Forelimb muscle (tissue), 1 donor: ENCODE measurements at places on chromosomes 6 and 20.

DNA sequence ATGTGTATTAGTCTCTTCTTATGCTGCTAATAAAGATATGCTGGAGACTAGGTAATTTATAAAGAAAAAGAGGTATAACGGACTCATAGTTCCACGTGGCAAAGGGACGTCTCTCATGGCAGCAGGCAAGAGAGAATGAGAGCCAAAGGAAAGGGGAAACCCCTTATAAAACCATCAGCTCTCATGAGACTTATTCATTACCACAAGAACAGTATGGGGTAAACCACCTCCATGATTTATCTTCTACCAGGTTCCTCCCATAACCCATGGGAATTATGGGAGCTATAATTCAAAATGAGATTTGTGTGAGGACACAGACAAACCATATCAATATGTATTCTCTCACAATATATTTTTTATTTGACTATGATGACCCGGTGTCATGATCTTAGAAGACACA is 109.1 kb downstream of the UTRN start:
- no peak for DNase-seq

DNA sequence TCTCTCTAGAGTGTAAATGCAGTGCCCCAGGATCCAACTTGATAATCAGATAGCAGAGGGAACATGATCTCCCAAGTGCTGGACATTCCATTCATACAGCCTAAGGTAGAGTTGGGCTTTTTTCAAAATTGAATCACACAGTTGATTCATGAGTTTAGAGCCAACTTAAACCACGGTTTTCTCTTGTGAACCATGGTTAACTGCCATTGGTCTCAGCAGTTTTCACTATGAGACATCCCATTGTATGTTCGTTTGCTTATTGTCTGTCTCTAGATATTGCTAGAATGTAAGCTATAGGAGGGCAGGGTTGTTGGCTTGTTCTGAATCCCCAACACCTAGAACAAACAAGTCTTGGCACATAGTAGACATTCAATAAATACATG is 37.2 kb upstream of the TAF8 start:
- DNase-seq = no peak

GRCh38 chr6:107400616-107401147 is 58.7 kb downstream of the PDSS2 start:
- DNase-seq = no peak

GRCh38 chr20:62088258-62089127 is 22.8 kb upstream of the TAF4 start:
- no peak for DNase-seq

- DNase-seq = no peak
Observed at GRCh38 chr6:157261606-157262005, 61.7 kb downstream of the TMEM242 start.

- DNase-seq = no peak
Observed at GRCh38 chr6:16648003-16648402, 113.3 kb downstream of the ATXN1 start.

DNA sequence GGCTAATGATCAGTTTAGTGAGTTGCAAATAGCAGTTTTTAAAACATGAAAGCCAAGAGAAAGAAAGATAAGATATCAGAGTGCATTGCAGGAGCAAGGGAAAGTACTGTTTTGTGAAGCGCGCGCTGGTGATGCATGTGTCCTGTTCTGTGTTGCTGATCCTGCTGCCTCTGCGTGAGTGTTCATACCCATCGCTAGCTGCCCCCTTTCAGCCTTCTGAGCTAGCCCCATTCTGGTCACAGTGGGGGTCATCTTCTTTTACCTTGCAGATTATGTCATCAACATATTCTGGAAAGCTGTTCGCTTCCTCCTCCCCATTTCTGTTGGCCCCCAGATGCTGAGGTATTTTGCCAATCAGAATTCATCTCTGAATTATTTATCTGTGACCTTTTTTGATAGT is 1.9 kb downstream of the MRAP2 start:
- DNase-seq = no peak

DNA sequence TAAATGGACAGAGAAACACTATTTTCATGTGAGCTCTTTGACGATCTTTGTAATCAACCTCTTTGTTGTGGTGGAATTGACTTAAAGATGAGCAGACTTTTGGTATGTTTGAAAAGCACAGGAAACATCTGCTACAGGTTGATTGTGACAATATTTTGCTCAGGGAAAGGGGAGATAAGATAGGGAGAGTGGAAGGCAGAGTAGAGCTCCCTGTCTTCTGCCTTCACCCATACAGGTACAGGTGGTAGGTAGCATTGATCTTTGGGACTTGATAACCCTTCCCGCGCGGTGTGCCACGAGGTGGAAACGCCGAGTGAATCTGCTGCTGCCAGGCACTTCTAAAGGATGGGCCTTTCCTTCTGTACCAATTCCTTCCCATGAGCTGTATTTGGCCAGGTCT is 183.6 kb downstream of the UTRN start:
- DNase-seq = no peak

DNA sequence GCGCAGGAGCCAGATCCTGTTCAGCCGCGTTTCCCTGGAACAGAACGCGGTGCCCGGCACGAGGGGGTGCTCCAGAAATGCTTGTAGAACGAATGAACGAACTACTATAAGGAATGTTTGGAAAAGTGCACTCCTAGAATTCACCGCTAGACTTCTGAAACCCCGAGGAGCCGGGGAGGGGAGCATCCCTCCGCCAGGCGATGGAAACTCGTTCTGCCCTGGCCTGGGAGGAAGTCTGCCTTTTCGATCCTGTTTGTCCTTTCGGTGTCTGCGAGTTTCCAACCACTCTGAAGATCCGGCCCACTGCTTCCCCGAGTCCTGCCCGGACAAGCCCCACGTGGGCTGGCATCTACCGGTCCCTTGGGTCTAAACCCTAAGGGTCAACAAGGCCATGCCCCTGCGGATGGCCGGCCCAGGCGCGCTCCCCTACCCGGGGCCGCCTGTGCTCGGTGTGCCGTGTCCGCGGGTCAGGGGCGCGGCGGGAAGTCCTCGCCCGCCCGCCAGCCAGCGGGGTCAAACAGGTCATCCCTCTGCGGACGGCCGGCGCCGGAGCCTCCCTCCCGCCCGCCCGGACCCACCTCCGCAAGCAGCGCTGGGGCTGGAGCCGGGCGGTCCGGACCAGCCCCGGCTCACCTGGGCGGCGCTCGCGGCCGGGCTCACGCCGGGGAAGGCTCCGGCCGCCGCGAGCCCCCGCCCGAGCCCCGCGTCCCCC is 526 bp downstream of the SULF2 start:
- DNase-seq = no peak

DNA sequence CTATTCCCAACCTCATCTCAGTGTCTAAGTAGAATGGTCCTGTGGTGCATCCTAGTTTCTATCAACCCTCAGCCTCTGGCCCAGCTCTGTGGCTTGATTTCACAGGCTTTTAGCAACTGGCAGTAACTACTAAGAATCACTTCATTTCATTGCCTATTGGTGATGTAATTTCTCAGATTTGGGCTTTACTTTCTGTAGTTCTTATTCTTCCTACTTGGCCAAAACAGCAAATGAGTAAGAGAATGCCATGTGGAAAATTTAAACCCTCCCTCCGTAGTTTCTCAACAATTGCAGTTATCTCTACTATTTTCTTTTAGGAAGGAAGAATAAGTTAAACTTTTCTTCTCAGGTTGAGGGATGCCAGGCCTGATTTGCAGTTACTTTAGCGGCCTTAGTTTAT is 387.3 kb downstream of the CDKAL1 start:
- DNase-seq = no peak

DNA sequence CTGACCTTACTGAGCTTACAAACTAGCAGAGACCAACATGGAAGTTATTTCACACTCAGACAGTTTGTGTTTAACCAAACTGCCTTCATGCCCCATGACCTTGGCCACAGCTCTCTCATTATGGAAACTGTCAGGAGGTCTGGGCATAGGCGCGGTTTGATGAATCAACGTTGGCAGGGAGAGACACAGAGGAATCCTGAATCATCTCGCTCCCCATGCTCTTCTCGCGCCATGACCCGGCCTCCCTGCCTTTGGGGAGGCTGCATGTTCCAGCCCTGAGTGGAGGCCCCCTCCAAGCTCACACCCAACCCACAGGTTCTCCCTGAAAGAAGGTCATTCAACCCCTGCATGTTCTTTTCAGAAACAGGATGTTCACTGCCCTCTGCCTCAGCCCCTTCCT is 15.9 kb upstream of the GDAP1L1 start:
- no peak for DNase-seq
